ENCODE measurements at places on chromosomes 13 and 19. TPM values are rescaled to one million over a fixed set of nuclear protein-coding genes. Genes with fewer than 3 reads are reported as not detected.

GRCh38 chr13:109787135-109787954 lies 962 bp upstream of the IRS2 start:
- H3K27me3 ChIP-seq = peaks cover 25% of the 10 kb centered on the region
- peak overlapping the region; percentile 76 for H3K4me3 ChIP-seq
- peaks cover 2% of the 10 kb centered on the region for H3K36me3 ChIP-seq
- DNase-seq = peak; percentile 44
- H3K4me1 ChIP-seq = peaks cover 35% of the 10 kb centered on the region

GRCh38 chr19:10874024-10874423 lies 2.7 kb downstream of the CARM1 start:
- peaks cover 44% of the 10 kb centered on the region for H3K4me1 ChIP-seq
- H3K27ac ChIP-seq = no peak overlapping the region
- peak overlapping the region; percentile 43 for H3K4me3 ChIP-seq
- H3K27me3 ChIP-seq = no peaks in the 10 kb centered on the region
- peaks cover 4% of the 10 kb centered on the region for H3K36me3 ChIP-seq

- peaks cover 2% of the 10 kb centered on the region for H3K27me3 ChIP-seq
- H3K4me1 ChIP-seq = peaks cover 23% of the 10 kb centered on the region
- H3K27ac ChIP-seq = peak within 1 kb of the TSS; percentile 44
- H3K36me3 ChIP-seq = no peaks in the 10 kb centered on the region
- H3K4me3 ChIP-seq = peak within 1 kb of the TSS; percentile 81
These were observed at the start of gene ISOC2 for GRCh38 chr19:55461259-55461973. TSS of gene ISOC2 (minus strand) at chr19:55461642. CDS start at chr19:55456486, 5,156 bp downstream.

- H3K27me3 ChIP-seq = no peaks in the 10 kb centered on the region
These were observed 119.7 kb upstream of the SPATA13 start for GRCh38 chr13:24040835-24041234.

DNA sequence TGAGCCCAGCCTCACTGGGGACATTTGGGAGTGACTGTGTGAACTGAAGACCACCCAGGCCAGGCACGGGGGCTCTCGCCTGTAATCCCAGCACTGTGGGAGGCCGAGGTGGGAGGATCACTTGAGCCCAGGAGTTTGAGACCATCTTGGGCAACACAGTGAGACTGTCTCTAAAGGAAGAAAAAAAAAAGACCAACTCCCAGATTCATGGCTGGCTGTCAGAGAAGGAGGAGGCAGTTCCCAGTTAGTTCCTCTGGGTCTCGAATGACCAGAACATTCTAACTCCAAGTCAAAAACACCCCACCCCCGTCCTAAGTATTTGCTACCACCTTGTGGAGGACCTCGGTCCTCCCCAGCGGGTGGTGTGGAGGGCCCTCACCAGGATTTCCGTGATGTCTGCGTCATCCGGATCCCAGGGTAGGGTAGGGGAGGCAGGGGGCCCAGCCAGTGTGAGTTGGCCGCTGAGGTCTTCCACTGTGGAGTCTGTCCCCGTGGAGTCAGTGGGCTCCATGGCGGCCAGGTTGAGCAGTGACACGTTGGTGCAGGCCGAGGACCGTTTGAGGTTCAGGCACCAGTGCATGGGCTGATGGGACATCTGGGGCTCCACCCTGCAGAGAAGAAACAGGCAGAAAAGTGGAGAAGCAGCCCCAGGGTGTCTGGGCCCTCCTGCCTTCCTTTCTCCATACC lies 1.3 kb downstream of the TSKS start:
- H3K4me3 ChIP-seq = peak overlapping the region; percentile 7
- no peak for DNase-seq
- H3K36me3 ChIP-seq = no peaks in the 10 kb centered on the region
- H3K27me3 ChIP-seq = no peaks in the 10 kb centered on the region
- peak overlapping the region; percentile 16 for H3K27ac ChIP-seq
- peaks cover 12% of the 10 kb centered on the region for H3K4me1 ChIP-seq

DNA sequence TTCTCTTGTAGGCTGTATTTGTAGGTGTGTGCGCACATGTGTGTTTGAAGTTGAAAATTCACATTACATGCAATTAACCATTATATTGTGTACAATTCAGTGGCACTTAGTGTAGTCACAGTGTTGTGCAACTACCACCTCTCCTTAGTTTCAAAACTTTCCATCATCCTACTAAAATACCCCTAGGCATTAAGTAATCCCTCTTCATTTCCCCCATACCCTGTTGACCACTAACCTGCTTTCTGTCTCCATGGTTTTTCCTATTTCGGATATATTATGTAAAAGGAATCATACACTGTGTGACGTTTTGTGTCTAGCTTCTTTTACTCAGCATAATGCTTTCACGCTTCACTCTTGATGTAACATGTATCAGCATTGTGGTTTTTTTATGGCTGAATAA lies 16.1 kb downstream of the LSM14A start:
- DNase-seq = no peak
- peaks cover 12% of the 10 kb centered on the region for H3K36me3 ChIP-seq
- no peak overlapping the region for H3K27ac ChIP-seq
- H3K27me3 ChIP-seq = no peaks in the 10 kb centered on the region
- no peak overlapping the region for H3K4me3 ChIP-seq

GRCh38 chr13:95378603-95379002 lies 77.4 kb upstream of the ABCC4 start:
- H3K27me3 ChIP-seq = peaks cover 3% of the 10 kb centered on the region
- no peak for DNase-seq
- H3K36me3 ChIP-seq = no peaks in the 10 kb centered on the region
- H3K27ac ChIP-seq = no peak overlapping the region
- H3K4me1 ChIP-seq = peaks cover 5% of the 10 kb centered on the region

DNA sequence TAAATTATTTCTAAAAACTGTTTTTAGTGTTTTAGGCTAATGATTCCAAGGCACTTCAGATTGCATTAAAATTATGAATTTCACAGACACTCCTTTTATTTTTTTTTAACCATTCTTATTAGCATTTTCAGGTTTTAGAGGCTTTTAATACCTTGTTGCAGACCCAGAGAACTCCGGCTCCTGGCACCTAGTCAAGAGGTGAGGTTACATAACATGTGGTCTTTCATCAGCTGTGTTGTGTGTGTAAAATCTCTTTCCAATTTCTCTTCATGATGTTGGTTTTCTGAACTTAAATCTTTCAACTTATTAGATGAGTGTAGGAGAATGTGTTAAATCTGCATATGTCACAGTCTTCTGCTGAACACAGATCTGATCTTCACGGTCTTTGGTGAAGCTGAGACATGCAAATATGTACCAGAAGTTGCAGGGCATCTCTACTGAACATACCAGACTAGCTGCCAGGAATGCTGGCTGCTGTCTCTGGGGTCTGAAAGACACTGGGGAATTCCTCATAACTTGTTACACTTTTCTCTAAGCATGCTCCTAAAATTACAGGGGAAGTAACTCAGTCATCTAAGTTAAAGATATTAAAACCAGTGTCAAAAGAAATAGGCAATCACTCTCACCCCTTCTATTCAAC lies 1165.3 kb downstream of the EFNB2 start:
- H3K36me3 ChIP-seq = no peaks in the 10 kb centered on the region
- H3K27me3 ChIP-seq = no peaks in the 10 kb centered on the region
- no peak for DNase-seq

GRCh38 chr13:50831512-50831911 lies 12.0 kb downstream of the DLEU7 start:
- no peaks in the 10 kb centered on the region for H3K36me3 ChIP-seq
- H3K27ac ChIP-seq = no peak overlapping the region
- DNase-seq = no peak
- no peaks in the 10 kb centered on the region for H3K4me1 ChIP-seq
- H3K4me3 ChIP-seq = no peak overlapping the region
- H3K27me3 ChIP-seq = peaks cover 8% of the 10 kb centered on the region

DNA sequence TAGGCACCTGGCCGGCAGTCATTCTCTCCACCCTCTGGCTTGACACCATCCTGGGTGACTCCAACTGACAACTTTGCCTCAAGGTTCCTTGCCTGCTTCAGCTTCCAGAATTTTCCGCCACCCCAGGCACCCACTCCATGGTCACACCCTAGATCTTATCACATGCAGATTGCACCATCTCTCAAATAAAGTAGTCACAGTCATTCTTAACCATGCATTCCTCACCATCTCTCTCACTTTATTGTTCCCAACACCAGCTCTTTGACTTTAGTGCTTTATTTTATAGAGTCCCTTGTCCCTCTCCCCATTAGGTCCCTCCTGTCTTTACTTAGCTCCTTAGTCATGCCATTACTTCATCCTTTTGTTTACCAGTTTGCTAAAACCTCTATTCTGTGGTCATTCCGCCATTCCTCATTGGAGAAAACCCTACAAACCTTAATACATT lies 351.7 kb downstream of the SPRY2 start:
- no peaks in the 10 kb centered on the region for H3K27me3 ChIP-seq
- H3K27ac ChIP-seq = no peak overlapping the region
- H3K36me3 ChIP-seq = no peaks in the 10 kb centered on the region

GRCh38 chr13:28220166-28220565 lies 81.8 kb downstream of the PAN3 start:
- peaks cover 4% of the 10 kb centered on the region for H3K36me3 ChIP-seq
- no peak overlapping the region for H3K4me3 ChIP-seq
- H3K27ac ChIP-seq = no peak overlapping the region
- H3K4me1 ChIP-seq = peaks cover 1% of the 10 kb centered on the region
- no peaks in the 10 kb centered on the region for H3K27me3 ChIP-seq
- DNase-seq = no peak

GRCh38 chr19:16259385-16260159 lies 61.9 kb downstream of the AP1M1 start:
- peak overlapping the region; percentile 72 for H3K27ac ChIP-seq
- H3K27me3 ChIP-seq = peaks cover 3% of the 10 kb centered on the region
- peaks cover 68% of the 10 kb centered on the region for H3K4me1 ChIP-seq

- H3K4me3 ChIP-seq = no peak overlapping the region
- H3K36me3 ChIP-seq = no peaks in the 10 kb centered on the region
- H3K27me3 ChIP-seq = peaks cover 3% of the 10 kb centered on the region
These were observed 14.9 kb downstream of the COMP start for GRCh38 chr19:18776288-18776594.

- no peaks in the 10 kb centered on the region for H3K36me3 ChIP-seq
- H3K4me3 ChIP-seq = no peak overlapping the region
- peaks cover 9% of the 10 kb centered on the region for H3K4me1 ChIP-seq
- DNase-seq = peak; percentile 88
These were observed 4.6 kb upstream of the SIGLEC10 start for GRCh38 chr19:51422053-51422448.

DNA sequence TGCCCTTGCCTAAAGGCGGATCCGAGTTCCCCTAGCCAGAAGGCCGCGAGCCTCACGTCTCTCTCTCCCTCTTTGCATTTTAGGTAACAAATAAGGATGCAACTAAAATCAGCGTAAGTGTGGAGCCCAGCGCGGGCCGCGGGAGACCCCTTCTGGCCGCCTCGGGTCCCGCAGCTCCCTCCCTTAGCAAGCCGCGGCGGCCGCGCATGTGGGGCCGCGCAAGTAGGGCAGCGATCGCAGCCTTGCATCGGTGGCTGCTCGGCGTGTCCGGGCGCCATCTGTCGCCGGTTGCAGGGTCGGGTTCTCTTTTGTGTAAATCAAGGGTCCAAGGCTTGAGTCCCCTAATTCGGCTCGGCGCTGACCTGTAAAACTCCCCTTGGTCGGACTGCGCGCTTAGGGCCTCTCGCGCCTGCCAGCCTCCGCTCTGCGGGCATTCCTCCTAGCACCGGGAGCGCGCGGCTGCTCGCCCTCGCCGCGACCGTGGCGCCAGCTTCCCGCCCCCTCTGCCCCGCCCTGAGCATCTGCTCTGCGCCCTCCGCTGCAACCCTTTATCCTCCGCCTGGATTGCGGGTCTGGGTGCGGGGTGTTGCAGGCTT lies 2.7 kb downstream of the VSTM2B start:
- peaks cover 3% of the 10 kb centered on the region for H3K36me3 ChIP-seq
- peaks cover 22% of the 10 kb centered on the region for H3K4me1 ChIP-seq
- peaks cover 69% of the 10 kb centered on the region for H3K27me3 ChIP-seq
- no peak overlapping the region for H3K27ac ChIP-seq
- DNase-seq = peak; percentile 68

GRCh38 chr19:29878973-29879654 lies 62.9 kb upstream of the URI1 start:
- DNase-seq = no peak
- H3K4me3 ChIP-seq = no peak overlapping the region
- H3K4me1 ChIP-seq = peaks cover 3% of the 10 kb centered on the region
- H3K27me3 ChIP-seq = peaks cover 20% of the 10 kb centered on the region
- H3K36me3 ChIP-seq = no peaks in the 10 kb centered on the region

DNA sequence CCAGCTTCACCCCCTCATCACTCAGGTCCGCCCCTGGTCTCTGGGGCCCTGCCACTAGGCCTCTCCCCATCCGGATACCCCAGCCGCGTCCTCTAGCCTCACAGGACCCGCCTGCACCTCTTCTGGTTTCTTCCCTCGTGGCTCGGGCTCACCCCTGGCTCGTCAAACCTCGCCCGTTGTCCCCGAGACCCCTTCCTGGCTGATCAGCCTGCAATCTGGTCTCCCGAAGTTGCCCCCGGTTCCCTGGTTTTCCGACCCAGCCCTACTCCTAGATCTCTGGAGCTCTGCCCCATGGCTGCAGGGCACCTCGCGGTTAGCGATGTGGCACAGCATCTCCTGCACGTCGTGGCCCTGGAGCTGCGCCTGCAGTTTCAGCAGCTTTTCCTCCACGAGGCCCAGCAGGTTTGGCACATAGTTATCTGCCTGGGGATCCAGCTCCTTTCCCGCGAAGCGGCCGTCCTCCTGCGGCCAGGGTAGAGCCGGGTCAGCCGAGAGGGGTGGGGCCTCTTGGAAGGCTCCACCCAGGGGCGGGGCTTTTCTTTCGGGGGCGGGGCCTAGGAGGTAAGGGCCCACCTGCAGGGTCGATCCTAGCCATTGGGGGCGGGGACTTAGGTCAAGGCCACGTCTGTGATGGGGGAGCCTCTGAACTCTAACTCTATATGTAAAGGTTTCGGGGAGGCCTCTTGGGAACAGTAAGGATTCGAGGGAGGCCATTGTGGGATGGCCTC lies 2.4 kb upstream of the RGL3 start:
- H3K4me3 ChIP-seq = peak overlapping the region; percentile 21
- peaks cover 34% of the 10 kb centered on the region for H3K4me1 ChIP-seq
- peak; percentile 45 for DNase-seq
- H3K27ac ChIP-seq = no peak overlapping the region
- no peaks in the 10 kb centered on the region for H3K36me3 ChIP-seq

- no peaks in the 10 kb centered on the region for H3K27me3 ChIP-seq
- DNase-seq = no peak
- no peaks in the 10 kb centered on the region for H3K4me1 ChIP-seq
- H3K36me3 ChIP-seq = no peaks in the 10 kb centered on the region
- no peak overlapping the region for H3K27ac ChIP-seq
These were observed 278.6 kb upstream of the TSHZ3 start for GRCh38 chr19:31627620-31628365.

- peaks cover 21% of the 10 kb centered on the region for H3K4me1 ChIP-seq
- H3K36me3 ChIP-seq = peaks cover 30% of the 10 kb centered on the region
- no peak for DNase-seq
- H3K27ac ChIP-seq = no peak overlapping the region
- no peaks in the 10 kb centered on the region for H3K27me3 ChIP-seq
These were observed 10.0 kb downstream of the CUL4A start for GRCh38 chr13:113219256-113219940.

- no peaks in the 10 kb centered on the region for H3K36me3 ChIP-seq
- no peak for DNase-seq
- H3K4me3 ChIP-seq = no peak overlapping the region
- no peak overlapping the region for H3K27ac ChIP-seq
- no peaks in the 10 kb centered on the region for H3K4me1 ChIP-seq
These were observed 9.2 kb upstream of the SULT2A1 start for GRCh38 chr19:47895165-47895782.

The LYL1 gene
- total RNA-seq = 6.2 TPM

The GGACT gene
- total RNA-seq = 9.5 TPM

The SUPT20H gene
- total RNA-seq = 70.7 TPM

The CILP2 gene
- total RNA-seq = 0.08 TPM

The ARL11 gene
- total RNA-seq = 0.63 TPM

The KCNN1 gene
- total RNA-seq = not detected

The PSG1 gene
- not detected for total RNA-seq

The PTPRH gene
- not detected for total RNA-seq

The IER2 gene
- 234 TPM for total RNA-seq

The HRC gene
- total RNA-seq = not detected

The VAV1 gene
- 107 TPM for total RNA-seq

The POLR1G gene
- 3.8 TPM for total RNA-seq

The GPR180 gene
- total RNA-seq = 7.8 TPM

Measured in activated CD4-positive, alpha-beta memory T cell treated with anti-CD3 and anti-CD28 coated beads, Interleukin-2, amount 10 ng/mL, durations not matched to agents 7 days and 5 days (primary cell).